GM12878 (cell line): ENCODE measurements at places on chromosomes 5 and 9.

GRCh38 chr9:137113385-137114159, 961 bp downstream of the DPP7 start:
- DNase-seq = no peak

DNA sequence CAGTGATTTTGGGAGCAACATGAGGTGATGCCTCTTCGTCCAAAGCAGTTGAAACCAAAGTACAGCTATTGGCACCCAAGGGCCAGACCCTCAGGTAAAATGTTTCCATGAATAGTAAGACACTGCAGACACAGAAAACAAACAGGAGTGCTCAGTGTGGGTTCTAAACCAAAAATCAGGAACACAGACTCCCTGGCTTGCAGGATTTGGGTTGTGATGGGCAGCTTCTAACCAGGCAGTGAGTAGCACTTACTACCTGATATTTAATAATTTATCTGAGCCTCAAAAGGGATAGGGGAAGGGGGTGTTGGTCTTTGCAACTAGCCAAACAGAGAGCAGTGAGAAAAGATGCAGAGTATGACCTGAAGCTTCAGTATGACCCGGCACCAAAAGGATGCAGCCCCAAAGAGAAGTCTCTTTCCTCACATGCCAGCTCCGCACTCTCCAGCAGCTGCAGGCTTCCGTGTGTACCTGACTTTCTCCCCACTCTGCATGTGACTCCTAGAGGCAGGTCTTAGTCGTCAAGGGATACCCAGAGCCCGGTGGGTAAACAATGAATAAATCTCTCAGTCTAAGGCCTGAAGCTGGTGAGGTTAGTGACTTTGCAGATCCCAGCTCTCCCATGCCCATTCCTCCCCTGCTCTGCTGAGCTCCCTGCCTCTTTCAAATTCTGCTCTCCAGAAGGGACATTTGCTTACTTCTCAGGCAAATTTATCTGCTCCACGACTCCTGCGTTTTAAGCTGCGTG, 105.4 kb upstream of the SPOCK1 start:
- no peak for DNase-seq

GRCh38 chr5:110250355-110250754, 476.1 kb downstream of the TMEM232 start:
- DNase-seq = no peak

- no peak for DNase-seq
Measured at GRCh38 chr9:88197016-88197415, 58.7 kb upstream of the SPATA31C2 start.

GRCh38 chr9:134437403-134438194, 111.3 kb downstream of the RXRA start:
- DNase-seq = no peak
